ENCODE measurements at places on chromosomes 16 and 17. TPM values are rescaled to one million over a fixed set of nuclear protein-coding genes. Genes with fewer than 3 reads are reported as not detected.

- no peak for DNase-seq
- H3K36me3 ChIP-seq, result no peaks in the 10 kb centered on the region
- H3K4me3 ChIP-seq, result no peak overlapping the region
- no peaks in the 10 kb centered on the region for H3K27me3 ChIP-seq
These were observed 28.7 kb downstream of the USP31 start for GRCh38 chr16:23120562-23120961.

- no peak overlapping the region for H3K4me3 ChIP-seq
- H3K36me3 ChIP-seq, result peaks cover 13% of the 10 kb centered on the region
- DNase-seq, result no peak
- no peak overlapping the region for H3K27ac ChIP-seq
These were observed 87.0 kb downstream of the HELZ start for GRCh38 chr17:67157732-67158639.

PSME3IP1 gene
- 74.5 TPM for total RNA-seq

GRCh38 chr17:47225436-47225858 lies 16.3 kb downstream of the MYL4 start:
- DNase-seq, result no peak
- peak overlapping the region; percentile 65 for H3K27ac ChIP-seq
- H3K4me3 ChIP-seq, result no peak overlapping the region
- H3K4me1 ChIP-seq, result peaks cover 44% of the 10 kb centered on the region
- no peaks in the 10 kb centered on the region for H3K27me3 ChIP-seq
- no peaks in the 10 kb centered on the region for H3K36me3 ChIP-seq

GPR139 gene
- not detected for total RNA-seq

SLC13A2 gene
- total RNA-seq, result 0.61 TPM
